ENCODE measurements at places on chromosomes 7 and 10. TPM values are rescaled to one million over a fixed set of nuclear protein-coding genes. Genes with fewer than 3 reads are reported as not detected.
A peak's percentile ranks its signal among the peaks of the same experiment; 100 is the strongest.

GRCh38 chr7:69257592-69257991 is 340.7 kb upstream of the AUTS2 start:
- no peak for DNase-seq

DNA sequence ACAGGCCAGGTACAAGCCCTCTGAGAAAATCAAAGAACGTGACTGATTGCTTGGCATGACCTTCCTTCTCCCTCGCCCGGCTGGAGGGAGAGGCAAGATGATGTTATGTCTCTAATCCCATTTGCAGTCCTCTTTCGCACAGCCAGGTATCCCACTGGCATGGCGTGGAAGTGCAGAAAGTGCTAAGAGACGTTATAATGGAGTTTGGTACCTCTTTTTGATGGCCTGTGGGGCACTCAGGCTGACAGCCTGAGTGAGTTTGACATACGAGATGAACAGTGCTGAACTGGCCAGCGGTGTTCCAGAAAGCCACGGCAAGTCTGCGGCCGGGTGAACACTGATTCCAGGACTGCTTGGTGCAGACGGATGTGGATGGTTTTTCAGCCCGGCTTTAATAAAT is 241.6 kb downstream of the RAB11FIP2 start:
- peak; percentile 70 for DNase-seq

- no peak for DNase-seq
These were observed 542.4 kb upstream of the DPP6 start for GRCh38 chr7:153509768-153510167.

DNA sequence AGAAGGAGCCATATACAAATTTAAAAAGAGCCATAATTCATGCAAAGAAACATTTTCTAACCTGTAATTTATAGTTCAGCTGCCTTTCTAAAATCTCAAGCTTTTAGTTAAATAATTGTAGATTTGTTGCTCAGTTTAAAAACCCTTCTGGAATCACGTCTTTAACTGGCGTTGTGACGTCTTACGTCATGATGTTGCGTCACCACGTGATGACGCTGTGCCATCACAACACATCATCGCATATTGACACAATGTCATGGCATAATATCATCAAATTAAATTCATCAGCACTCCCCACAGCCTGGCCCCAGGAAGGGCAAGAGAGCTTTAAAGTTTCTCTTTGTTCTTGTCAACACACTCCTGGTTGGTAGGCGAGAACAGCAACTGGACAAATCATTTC is 194.8 kb downstream of the GRM8 start:
- DNase-seq: no peak

The DNA2 gene
- total RNA-seq: 3.7 TPM

Data from vagina (tissue), 2 donors.